ENCODE measurements at places on chromosomes 2 and 18. TPM values are rescaled to one million over a fixed set of nuclear protein-coding genes. Genes with fewer than 3 reads are reported as not detected.

GRCh38 chr18:58997811-58998337 is 133.2 kb downstream of the ZNF532 start:
- no peak for DNase-seq

GRCh38 chr2:70104231-70105111 is 17.2 kb downstream of the PCBP1 start:
- no peak for DNase-seq

DNA sequence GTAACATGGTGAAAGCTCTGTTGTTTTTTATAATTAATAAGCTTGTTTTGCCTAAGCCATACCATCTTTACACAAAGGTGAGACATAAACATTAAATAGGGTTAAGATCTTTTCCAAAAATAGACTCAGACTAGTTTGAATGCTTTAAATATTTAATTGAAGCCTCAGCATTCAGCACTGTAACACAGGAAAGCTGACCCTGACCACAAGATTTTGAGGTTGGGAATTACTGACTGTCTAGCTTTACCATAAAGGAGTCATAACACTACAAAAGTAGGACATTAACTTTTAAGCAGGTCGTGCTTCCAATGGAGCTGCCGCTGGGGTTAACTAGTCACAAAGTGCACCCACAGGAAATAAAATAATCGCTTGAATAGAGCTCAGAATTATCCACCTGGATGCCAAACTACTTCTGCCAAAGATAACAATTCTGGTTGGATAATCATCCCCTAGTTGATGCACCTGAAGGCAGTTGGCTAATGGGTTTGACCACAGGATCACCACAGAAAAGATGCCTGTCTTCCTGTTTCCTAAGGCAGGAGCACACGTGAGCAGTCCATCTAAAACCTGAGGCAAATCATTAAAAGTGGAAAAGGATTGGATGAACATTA is 106.2 kb downstream of the COBLL1 start:
- DNase-seq: no peak

GRCh38 chr2:36696533-36696932 is at the start of gene VIT:
Gene VIT, plus strand, starts transcription at chr2:36696707. Its CDS starts 19,664 bp downstream, at chr2:36716371.
- DNase-seq: no peak

GRCh38 chr2:19228181-19228593 is 130.2 kb downstream of the OSR1 start:
- DNase-seq: no peak

GRCh38 chr2:145299368-145299767 is 779.4 kb upstream of the ZEB2 start:
- DNase-seq: peak; percentile 50

GRCh38 chr2:30444273-30444672 is 2.8 kb upstream of the LCLAT1 start:
- no peak for DNase-seq

The PKDCC gene
- 114 TPM for total RNA-seq

The ZSCAN30 gene
- 9.5 TPM for total RNA-seq

The FOXI3 gene
- not detected for total RNA-seq

Data from Right ventricle myocardium inferior (tissue), 1 donor.